Activated CD8-positive, alpha-beta memory T cell treated with anti-CD3 and anti-CD28 coated beads, Interleukin-2, amount 10 ng/mL, durations not matched to agents 7 days and 5 days (primary cell): ENCODE measurements at places on chromosomes 3 and 15. TPM values are rescaled to one million over a fixed set of nuclear protein-coding genes. Genes with fewer than 3 reads are reported as not detected.

- no peak for DNase-seq
Observed at GRCh38 chr3:16174026-16174355, 489 bp upstream of the GALNT15 start.

DNA sequence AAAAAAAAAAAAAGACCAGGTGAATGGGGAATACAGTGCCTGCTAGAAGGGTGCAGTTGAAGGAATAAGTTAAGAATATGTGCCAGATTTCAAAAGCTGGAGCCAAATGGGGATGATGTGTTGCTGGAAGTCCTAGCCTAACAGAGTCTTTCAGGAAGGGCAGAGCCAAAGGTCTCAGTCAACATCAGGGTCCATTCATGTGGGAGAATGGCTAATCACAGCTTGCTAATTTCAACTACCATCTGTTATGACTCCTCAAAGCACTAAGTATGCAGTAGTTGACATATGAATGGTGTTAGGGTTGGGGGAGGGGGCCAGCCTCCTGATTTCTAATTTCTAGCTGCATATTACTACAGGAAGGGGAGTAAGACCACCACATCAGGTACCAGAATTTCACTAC, 4.4 kb downstream of the ZBTB38 start:
- no peak for DNase-seq

- no peak for DNase-seq
Observed at GRCh38 chr3:29427266-29428103, 146.6 kb downstream of the RBMS3 start.

DNA sequence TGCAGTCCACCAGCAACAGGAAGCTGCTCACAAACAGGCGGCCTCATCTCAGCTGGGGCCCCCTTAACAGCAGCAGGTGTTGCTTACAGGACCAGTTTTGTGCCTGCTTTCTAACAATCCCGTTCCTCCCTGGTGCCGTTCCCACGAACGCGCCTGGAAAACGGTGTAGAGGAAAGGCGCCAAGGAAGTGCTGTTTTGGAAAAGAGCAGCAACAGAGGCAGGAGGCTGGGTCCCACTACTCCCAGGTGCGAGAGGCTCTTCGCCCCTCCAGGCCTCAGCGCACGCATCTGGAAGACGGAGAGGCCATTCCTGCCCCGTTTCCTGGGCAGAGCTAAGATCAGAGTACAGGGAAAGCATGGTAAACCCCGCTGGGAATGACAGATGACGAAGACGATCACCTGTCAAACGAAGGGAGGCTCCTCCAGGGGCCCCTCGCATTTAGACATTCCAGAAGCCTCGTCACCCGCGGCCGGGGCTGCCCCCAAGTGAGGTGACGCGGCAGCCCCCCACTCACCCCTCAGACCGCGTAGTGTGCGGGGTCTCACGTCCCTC, 603 bp downstream of the SCAPER start:
- peak; percentile 50 for DNase-seq

- DNase-seq: peak; percentile 57
Observed at GRCh38 chr3:4898454-4899313, 80.6 kb upstream of the BHLHE40 start.

DNA sequence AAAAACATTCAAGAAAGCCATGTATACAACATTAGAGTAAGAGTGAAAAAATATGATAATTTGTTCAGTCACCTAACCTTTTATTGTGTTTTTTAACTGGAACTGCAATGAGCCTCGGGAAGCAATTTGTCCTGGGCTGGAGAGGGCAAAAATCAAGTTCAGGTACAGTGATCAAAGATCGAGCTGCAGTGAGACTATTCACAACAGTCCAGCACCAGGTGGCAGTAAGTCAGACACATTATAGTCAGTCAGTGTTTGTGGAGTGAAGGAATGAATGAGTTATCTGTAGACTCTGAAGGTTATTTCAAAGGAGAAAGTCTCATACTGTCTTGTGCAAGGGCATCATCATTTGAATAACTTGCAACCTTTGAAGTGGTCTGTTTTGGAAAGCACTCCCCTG, 116.6 kb downstream of the CHDH start:
- no peak for DNase-seq

GRCh38 chr3:133512416-133513089, 60.9 kb upstream of the CDV3 start:
- no peak for DNase-seq

DNA sequence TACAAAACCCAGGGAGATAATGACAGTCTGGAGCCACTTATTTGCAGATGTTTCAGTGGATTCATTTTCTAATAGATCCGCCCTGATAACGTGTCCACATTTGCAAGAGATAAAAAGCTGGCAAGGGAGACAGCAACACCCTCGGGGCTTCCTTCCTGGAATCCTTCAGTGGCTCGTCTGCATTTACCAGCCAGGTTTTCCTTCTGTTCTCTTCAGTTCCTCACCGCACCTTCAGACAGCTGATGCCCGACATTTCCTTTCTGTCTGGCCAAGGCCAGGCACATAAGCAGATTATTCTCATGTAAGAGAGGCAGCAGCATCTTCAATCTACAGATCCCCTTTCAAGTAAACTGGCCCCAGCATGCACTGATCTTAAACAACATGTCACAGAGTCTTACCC, 56.2 kb upstream of the SPATA12 start:
- DNase-seq: no peak

- no peak for DNase-seq
Observed at GRCh38 chr3:196141866-196142201, 59.9 kb upstream of the TFRC start.

DNA sequence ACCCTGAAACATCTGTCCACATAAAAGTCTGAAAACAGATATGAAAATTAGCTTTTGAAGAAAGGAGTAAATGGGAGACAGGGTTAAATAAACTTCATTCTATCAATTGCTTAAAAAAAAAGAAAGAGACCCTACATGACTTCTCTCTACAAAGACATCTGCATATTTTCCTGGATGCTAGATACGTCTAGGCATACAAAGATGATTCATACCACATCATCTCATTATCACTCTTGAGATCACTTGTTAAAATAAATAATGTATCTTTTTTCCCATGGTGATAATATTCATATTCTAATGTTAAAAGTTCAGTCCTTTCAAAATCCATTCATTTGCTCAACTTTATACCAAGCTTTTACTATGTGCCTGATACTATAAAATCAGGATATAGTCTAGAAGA, 295.8 kb downstream of the MAGI1 start:
- DNase-seq: no peak

GRCh38 chr3:31624083-31624709, 91.5 kb downstream of the STT3B start:
- no peak for DNase-seq

GRCh38 chr3:156383441-156384025, 171.4 kb downstream of the SSR3 start:
- DNase-seq: no peak

DNA sequence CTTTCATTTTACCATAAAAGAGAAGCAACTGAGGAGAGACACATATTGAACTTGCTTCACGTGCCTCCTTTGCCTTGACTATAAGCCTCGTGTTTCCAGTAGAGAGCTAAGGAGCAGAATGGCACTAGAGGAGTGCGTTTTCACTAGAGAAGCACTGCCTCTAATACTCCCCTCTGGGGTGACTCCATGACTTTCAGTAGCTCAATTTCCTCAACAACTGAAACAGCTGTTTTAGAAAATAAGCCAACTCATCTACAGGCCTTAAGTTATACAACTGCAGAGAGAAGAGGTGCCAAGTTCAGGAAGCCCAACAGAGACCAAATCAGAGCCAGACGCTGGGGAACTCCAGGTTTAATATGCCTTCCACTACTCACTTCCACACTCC, 1.9 kb downstream of the UBP1 start:
- no peak for DNase-seq

DNA sequence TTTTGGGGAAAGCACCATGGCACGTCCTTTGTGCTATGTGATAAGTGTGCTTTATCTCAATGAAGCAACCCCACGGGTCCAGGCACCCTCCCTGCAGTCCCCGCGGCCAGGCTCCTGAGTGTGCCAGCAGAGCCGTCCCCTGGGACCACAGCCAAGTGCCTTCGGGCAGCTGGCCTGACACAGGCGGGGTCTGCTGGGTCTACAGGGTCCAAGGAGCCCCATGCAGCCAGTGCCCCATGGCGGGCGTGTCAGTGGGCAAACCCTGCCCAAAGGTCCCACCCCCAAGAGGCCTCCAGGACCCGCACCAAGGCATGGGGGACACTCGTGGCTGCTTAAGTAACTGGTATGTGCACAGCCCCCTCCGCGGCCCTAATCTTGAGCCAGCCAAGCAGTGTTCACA, 35.3 kb downstream of the KLHL25 start:
- no peak for DNase-seq

GRCh38 chr3:31219131-31219843, 313.4 kb upstream of the STT3B start:
- DNase-seq: no peak

DNA sequence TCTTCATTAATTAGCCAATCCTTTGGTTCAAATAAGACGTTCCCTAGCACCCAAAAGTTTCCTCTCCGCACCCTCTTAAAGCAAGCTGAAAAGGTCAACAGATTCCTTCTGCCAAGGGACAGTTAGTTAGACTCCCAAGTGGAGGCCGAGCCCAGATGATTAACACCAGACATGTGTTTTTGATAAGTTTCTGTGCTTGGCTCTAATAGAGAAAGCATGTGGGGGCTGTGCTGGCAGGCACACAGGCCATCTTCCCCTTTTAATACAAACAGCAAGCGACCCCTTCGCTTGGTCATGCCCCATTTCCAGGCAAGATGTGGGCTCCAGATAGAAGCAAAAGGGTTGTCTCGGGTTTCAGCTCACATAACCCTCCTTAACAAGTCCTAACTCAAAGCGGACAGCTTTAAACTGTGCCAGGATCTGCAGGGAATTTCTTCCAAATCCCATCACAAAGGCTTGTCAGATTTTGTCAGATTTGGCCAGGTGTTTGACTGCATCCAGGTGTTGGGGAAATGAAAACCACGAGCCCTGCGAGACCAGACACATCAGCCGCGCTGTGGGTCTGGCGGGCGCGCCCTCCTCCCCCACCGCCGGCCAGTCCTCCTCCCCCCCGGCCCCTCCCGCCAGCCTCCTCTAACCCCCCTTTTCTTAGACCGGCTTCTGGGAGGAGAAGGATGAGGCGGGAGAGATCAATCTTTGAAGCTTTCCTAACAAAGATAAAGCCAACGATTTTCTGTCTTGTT, 3.3 kb downstream of the HES1 start:
- DNase-seq: no peak

DNA sequence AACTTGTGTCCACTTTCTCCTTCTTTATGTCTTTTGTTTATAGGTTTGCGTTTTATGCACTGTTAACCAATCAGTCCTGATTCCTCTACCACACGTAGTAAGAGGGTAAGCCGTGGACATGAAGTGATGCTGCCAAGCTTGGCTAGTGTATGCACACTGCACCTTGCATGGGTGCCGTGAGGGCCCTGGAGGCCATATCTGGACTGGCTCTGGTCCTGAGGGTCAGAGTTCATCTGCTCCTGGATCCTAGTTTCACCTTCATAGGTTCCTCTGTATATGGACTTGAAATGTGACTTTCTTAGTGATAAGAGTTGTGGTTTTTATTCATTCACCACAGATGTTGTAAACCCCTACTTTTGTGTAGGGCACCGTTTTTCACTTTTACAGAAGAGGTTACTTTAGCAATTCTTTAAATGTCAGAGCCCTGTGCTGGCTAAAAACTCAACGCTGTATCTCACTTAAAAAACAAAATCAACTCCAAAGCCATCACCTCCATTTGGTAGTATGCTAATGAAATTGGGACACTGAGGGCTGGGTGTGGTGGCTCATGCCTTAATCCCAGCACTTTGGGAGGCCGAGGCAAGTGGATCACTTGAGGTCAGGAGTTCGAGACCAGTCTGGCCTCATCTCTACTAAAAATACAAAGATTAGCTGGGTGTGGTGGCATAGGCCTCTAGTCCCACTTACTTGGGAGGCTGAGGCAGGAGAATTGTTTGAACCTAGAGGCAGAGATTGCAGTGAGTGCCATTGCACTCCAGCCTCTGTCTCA, 22.9 kb downstream of the SIAH2 start:
- no peak for DNase-seq

DNA sequence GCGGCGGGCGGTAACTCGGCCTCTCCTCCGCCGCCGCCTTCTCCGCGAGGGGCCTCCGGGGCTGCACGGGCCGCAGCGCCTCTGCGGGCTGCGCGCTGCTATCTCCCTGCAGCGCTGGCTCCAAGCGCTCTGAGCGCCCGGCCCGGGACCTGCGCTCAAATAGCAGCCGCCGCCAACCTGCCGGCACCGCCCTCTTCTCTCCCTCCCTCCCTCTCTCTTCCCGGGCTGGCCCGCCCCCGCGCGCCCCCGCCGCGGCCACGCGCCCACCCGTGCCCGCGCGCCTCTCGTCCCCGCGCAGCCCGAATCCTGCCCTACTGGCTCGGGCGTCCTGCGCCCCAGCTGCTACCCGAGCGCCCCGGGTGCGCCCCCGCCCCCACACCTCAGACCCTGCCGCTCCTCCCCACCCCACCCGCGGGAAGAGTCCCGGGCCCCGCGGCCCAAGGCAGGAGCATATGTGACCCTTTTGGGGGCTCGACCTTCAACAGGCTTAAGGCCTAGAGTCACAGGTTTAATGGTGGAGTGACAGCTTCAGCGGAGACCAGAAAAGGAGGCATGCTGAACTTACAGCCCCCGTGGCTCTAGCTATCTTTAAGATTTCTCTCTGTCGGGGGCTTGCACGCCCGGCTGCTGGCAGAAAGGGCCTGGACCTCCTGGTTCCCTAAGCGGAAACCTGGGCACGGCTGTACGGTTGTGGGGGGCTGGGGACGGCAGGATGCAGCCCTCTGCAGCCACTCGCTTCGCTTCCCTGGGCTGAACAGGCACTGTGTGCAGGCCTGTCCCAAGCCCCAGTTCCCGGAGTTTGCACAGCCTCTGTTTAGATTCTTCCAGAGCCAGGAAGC, at the start of gene CACNA2D2:
TSS of gene CACNA2D2 (minus strand) at position 131 of the 839 bp plus-strand sequence. CDS start 211 bp downstream, outside the sequence.
- peak; percentile 67 for DNase-seq

The TRAT1 gene
- 62.4 TPM for total RNA-seq

The NR1I2 gene
- 0.35 TPM for total RNA-seq

The CLDN16 gene
- total RNA-seq: not detected

The GP5 gene
- total RNA-seq: 0.28 TPM

The ADCY5 gene
- not detected for total RNA-seq

The GABRG3 gene
- total RNA-seq: not detected

The PLCD1 gene
- total RNA-seq: 20.6 TPM

The PLCH1 gene
- total RNA-seq: 0.58 TPM

The FETUB gene
- not detected for total RNA-seq
